ENCODE measurements at places on chromosomes 7 and 10.

DNA sequence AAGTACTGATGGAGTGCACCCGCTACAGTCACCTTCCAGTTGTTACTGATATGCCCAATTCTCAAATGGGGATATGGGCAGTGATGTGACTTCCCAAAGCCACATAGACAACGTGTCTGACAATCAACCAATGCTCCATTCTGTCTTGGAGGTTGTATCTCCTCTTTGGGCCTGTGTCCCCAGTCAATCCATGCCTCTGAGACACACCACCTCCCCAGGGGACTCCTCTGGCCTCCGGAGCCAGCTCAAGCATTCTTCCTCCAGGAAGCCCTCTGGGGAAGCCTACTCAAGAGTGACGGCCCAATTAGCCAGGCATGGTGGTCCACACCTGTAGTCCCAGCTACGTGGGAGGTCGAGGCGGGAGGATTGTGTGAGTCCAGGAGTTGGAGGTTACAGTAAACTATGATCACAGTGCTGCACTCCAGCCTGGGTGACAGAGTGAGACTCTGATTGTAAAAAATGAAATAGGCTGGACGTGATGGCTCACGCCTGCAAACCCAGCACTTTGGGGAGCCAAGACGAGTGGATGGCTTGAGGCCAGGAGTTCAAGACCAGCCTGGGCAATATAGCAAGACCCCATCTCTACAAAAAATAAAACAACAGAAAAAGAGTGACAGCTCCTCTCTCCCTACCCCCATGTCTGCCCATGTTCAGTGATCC lies 99.5 kb upstream of the TNRC18 start:
- DNase-seq = peak; percentile 89

GRCh38 chr10:5528989-5529701 lies 4.4 kb downstream of the CALML3 start:
- DNase-seq = no peak

GRCh38 chr10:37976880-37977203 lies 395 bp upstream of the ZNF25 start:
- DNase-seq = no peak

DNA sequence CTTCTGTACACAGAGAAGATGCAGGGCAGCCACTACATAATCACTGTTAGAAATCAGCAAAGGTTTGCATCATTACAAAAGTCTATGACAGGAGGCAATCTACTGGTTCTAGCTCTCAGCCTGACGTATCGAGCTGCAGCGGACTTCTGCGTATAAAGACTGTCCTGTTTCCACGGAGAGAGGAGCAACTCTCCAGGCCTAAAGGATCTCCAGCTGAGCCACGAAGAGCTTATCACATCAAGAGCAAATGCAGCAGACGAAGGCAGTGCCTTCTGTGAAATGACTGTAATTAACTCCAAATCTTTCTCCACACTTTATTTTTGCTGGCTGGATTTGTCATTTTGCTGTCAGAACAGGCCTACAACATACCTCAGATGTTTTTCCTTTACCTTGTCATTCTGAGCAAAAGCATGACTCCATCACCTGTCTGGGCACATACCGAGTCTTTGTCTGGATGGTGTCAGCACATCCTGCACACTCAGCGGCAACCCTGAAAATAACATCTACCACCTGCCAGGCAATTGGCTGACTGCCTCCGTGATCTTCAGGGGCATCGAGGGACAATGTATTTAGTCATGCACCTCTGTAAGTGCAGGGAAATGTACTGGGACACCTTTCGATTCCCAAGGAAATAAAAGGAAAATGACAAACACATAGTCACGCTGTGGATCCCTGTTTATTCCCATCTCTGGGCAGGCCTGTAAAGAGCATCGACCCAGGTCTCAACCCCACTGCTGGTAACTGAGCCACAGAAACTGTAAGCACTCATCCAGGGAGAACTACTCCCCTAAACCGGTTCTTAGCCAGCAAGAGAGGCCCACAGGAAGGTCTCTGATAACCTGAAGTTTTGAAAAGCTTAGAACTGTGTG lies 26.3 kb upstream of the SH3PXD2A start:
- DNase-seq = peak; percentile 67
